ENCODE measurements at places on chromosomes 4 and X. TPM values are rescaled to one million over a fixed set of nuclear protein-coding genes. Genes with fewer than 3 reads are reported as not detected.

GRCh38 chr4:23766344-23766743, 123.5 kb downstream of the PPARGC1A start:
- no peaks in the 10 kb centered on the region for H3K4me1 ChIP-seq
- no peak for DNase-seq
- H3K27me3 ChIP-seq: no peaks in the 10 kb centered on the region
- H3K27ac ChIP-seq: no peak overlapping the region
- no peaks in the 10 kb centered on the region for H3K36me3 ChIP-seq

DNA sequence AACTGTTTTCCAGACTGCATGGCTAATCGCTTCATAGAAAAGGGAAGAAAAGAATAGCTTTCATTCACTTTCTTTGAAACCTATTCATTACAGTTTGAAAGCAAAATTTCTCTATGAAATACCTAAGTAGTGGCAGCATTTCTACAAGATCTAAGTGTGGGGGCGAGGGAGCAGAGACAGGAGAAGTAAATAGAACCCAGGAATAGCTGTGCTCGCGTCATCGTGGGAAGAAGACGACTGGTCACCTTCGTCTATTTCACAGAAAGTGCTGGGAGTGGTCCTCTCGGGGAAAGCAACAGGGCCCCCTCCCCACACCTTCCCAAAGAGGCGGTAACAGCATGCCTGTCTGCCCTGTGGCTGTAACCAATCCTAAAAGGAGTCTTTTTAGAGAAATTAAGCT, 169.9 kb upstream of the NOCT start:
- no peaks in the 10 kb centered on the region for H3K4me1 ChIP-seq
- H3K27me3 ChIP-seq: peaks cover 4% of the 10 kb centered on the region
- no peaks in the 10 kb centered on the region for H3K36me3 ChIP-seq
- no peak for DNase-seq

- peaks cover 4% of the 10 kb centered on the region for H3K27me3 ChIP-seq
- no peaks in the 10 kb centered on the region for H3K4me1 ChIP-seq
- no peak overlapping the region for H3K4me3 ChIP-seq
- no peaks in the 10 kb centered on the region for H3K36me3 ChIP-seq
- no peak overlapping the region for H3K27ac ChIP-seq
Measured at GRCh38 chr4:5968246-5968645, 50.0 kb downstream of the C4orf50 start.

GRCh38 chr4:3478446-3479357, 15.6 kb downstream of the DOK7 start:
- DNase-seq: no peak
- no peaks in the 10 kb centered on the region for H3K36me3 ChIP-seq

DNA sequence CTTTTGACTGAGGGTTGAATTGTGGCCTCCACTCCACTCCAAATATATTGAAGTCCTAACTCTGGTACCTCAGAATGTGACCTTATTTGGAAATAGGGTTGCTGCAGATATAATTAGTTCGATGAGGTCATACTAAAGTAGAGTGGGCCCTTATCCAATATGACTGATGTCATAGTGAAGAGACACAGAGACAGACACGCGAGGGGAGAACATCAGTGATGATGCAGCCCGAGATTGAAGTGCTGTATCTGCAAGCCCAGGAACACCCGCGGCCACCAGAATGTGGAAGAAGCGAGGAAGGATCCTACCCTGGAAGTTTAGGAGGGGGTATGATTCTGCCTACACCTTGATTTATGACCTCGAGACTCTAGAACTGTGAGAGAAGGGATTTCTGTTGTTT, 279.0 kb downstream of the ANKRD50 start:
- peak overlapping the region; percentile 55 for H3K27ac ChIP-seq
- peak; percentile 16 for DNase-seq
- no peak overlapping the region for H3K4me3 ChIP-seq
- H3K36me3 ChIP-seq: no peaks in the 10 kb centered on the region
- peaks cover 5% of the 10 kb centered on the region for H3K4me1 ChIP-seq

DNA sequence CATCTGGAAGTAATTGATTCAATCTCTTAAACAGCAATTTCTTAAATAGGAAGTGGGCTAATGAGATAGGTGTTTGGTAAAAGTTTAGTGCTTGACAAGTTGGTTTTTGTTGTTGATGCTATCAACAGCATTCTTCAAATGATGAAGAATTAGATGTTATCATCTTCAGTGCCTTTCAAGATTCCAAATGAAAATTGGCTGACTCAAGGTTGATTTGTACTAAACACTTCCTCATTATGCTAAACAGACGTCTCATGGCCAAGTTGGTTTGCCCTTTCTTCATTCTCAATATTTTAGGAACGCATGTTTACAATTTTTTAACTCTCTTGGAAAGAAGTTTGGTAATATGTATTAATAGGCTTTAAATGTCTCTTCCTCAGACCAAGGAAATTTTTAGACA, 86.0 kb downstream of the MID1IP1 start:
- no peaks in the 10 kb centered on the region for H3K36me3 ChIP-seq
- no peak overlapping the region for H3K27ac ChIP-seq
- no peaks in the 10 kb centered on the region for H3K27me3 ChIP-seq
- no peak for DNase-seq

DNA sequence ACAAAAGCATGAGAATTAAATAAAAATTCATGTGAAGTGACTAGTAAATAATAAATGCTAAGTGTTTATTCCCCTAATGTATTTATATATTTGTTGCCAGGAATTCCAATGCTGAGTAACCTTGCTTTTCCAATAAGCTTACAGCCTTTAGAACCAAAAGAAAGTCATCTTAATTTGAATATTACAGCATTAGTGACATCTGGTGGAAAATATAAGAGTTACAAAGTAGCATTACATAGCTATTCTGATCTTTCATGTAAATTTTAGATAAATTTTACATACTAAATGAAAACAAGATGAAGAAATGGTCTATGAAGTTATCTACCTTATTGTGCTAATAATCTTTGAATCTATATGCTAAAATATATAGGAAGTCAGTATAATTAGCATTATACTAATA, 10.4 kb downstream of the MAD2L1 start:
- H3K4me1 ChIP-seq: peaks cover 11% of the 10 kb centered on the region
- no peaks in the 10 kb centered on the region for H3K27me3 ChIP-seq
- DNase-seq: no peak
- no peak overlapping the region for H3K27ac ChIP-seq
- H3K4me3 ChIP-seq: no peak overlapping the region

- DNase-seq: no peak
- H3K4me1 ChIP-seq: no peaks in the 10 kb centered on the region
- no peak overlapping the region for H3K27ac ChIP-seq
- no peaks in the 10 kb centered on the region for H3K36me3 ChIP-seq
- no peaks in the 10 kb centered on the region for H3K27me3 ChIP-seq
- no peak overlapping the region for H3K4me3 ChIP-seq
Measured at GRCh38 chr4:165654556-165654955, 218.5 kb upstream of the TLL1 start.

GRCh38 chr4:30917946-30918345, 197.8 kb downstream of the PCDH7 start:
- no peaks in the 10 kb centered on the region for H3K4me1 ChIP-seq
- no peak overlapping the region for H3K4me3 ChIP-seq
- no peak for DNase-seq
- no peaks in the 10 kb centered on the region for H3K27me3 ChIP-seq
- H3K27ac ChIP-seq: no peak overlapping the region

DNA sequence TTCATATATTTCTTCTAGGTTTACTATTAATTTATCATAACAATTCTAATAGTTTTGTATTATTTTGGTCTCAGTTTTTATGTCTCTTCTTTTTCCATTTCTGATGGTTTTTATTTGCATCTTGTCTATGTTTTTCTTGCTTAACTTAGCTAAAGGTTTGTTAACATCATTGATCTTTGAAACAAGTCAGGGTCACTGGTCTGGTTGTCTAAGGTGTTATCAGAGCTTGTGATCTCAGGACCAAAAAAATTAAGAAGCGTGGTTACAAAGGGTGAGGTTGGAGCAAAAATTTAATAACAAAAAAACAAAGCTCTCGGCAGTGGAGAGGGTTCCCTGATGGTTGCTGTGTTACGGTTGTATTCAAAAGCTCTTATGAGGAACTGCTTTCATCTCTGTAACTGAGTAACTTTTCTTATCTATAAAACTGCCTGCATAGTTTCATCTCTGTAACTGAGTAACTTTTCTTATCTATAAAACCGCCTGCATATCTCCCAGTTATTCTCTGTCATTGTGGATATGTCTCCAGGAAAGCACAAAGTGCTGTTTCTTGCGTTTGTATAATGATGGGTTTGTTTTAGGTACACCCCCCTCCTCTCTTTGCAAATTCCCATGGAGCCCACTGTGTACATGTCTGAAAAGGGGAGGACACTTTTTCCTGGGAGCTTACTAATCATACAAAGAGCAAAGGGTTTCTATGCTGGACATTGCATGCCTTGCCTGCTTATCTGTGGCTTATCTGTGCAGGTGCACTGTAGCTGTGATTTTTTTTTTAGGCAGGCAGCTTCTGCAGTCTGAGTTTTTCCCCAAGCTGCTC, 62.4 kb upstream of the UGT2B15 start:
- H3K27me3 ChIP-seq: no peaks in the 10 kb centered on the region
- no peak overlapping the region for H3K4me3 ChIP-seq
- H3K27ac ChIP-seq: no peak overlapping the region
- DNase-seq: no peak
- H3K36me3 ChIP-seq: no peaks in the 10 kb centered on the region

GRCh38 chr4:169207436-169208089, 63.2 kb downstream of the SH3RF1 start:
- H3K4me1 ChIP-seq: peaks cover 10% of the 10 kb centered on the region
- H3K4me3 ChIP-seq: no peak overlapping the region
- H3K27me3 ChIP-seq: no peaks in the 10 kb centered on the region
- no peaks in the 10 kb centered on the region for H3K36me3 ChIP-seq
- no peak overlapping the region for H3K27ac ChIP-seq

DNA sequence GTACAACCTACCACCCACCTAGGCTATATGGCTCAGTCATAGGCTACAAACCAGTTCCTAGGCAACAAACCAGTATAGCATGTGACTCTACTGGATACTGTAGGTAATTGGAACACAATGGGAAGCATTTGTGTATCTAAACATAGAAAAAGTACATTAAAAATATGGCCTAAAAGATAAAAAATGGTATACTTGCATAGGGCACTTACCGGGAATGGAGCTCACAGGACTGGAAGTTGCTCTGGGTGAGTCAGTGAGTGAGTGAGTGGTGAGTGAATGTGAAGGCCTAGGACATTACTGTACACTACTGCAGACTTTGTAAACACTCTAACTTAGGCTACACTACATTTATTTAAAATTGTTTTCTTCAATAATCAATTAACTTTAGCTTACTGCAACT, 139.2 kb upstream of the RBPJ start:
- H3K4me3 ChIP-seq: no peak overlapping the region
- no peaks in the 10 kb centered on the region for H3K27me3 ChIP-seq
- H3K4me1 ChIP-seq: peaks cover 4% of the 10 kb centered on the region
- H3K36me3 ChIP-seq: no peaks in the 10 kb centered on the region

DNA sequence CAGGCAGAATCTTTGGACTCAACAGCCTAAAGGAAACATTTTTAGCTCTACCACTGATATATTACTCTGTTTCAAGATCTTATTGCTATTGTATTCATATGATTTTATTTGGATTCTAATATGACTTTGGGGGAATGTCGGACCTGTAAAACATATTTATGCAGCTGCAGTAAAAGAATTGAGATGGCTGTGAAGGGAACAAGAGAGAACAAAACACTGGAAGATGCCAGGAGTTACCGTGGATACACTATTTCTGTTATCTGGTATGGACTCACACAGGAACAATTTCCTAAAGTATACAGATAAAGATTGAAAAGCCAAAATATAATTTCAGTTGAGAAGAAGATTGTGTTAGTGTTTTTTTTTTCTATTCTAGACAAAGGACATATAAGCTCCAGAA, 113.0 kb upstream of the DCLK2 start:
- peaks cover 4% of the 10 kb centered on the region for H3K4me1 ChIP-seq
- H3K4me3 ChIP-seq: no peak overlapping the region
- H3K27ac ChIP-seq: no peak overlapping the region
- H3K27me3 ChIP-seq: no peaks in the 10 kb centered on the region

GRCh38 chr4:150056569-150056968, 21.7 kb upstream of the DCLK2 start:
- no peak overlapping the region for H3K27ac ChIP-seq
- DNase-seq: no peak
- no peaks in the 10 kb centered on the region for H3K27me3 ChIP-seq
- H3K4me3 ChIP-seq: no peak overlapping the region
- no peaks in the 10 kb centered on the region for H3K4me1 ChIP-seq

- H3K27ac ChIP-seq: no peak overlapping the region
- H3K4me3 ChIP-seq: no peak overlapping the region
- peaks cover 29% of the 10 kb centered on the region for H3K4me1 ChIP-seq
- no peak for DNase-seq
- no peaks in the 10 kb centered on the region for H3K27me3 ChIP-seq
Measured at GRCh38 chr4:6277139-6277802, 7.6 kb downstream of the WFS1 start.

GRCh38 chrX:36562986-36563385, 445.2 kb upstream of the FAM47C start:
- H3K36me3 ChIP-seq: no peaks in the 10 kb centered on the region
- H3K4me3 ChIP-seq: no peak overlapping the region
- no peaks in the 10 kb centered on the region for H3K27me3 ChIP-seq
- no peak overlapping the region for H3K27ac ChIP-seq
- H3K4me1 ChIP-seq: no peaks in the 10 kb centered on the region

DNA sequence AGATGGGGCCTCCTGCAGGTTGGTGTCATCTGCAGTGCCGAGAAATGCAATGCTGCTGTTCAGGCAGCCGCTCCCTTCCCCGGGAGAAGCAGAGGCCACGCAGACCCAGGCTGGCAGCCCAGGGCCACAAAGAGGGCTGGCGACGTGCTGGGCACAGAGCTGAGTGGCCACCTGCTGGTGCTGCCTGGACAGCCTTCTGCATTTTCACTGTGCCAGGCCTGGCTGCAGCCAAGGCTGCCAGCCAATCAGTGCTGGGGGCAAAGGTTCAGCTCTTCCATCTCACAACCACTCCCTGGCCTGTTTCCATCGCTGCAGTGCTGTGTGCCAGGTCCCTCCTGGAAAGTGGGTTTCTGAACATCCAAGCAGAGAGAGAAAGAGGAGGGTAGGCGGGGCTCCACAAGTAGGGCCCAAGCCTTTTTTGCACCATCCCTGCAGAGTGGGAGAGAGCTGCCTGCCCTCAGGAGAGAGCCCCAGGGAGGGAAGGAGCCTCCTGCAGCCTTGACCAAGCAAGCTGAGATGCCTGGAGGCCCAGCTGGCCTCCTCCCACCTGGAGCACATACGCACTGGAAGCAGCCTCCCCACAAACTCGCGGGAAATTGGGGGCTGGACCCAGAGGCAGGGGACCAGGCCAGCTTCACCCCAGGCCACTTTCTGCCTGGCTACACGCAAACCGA, 20.1 kb downstream of the ADRA2C start:
- no peaks in the 10 kb centered on the region for H3K36me3 ChIP-seq
- H3K27me3 ChIP-seq: peaks cover 2% of the 10 kb centered on the region
- DNase-seq: no peak

Gene GLRA3
- total RNA-seq: not detected

Gene DDX53
- not detected for total RNA-seq

Gene MAEA
- total RNA-seq: 79.3 TPM

Gene COL4A6
- 8.1 TPM for total RNA-seq

Gene RASL11B
- total RNA-seq: 5.1 TPM

Gene FBXL5
- 75.8 TPM for total RNA-seq

Gene NDST3
- total RNA-seq: 0.57 TPM

Gene GABRG1
- not detected for total RNA-seq
